ENCODE measurements at places on chromosomes 4 and X. TPM values are rescaled to one million over a fixed set of nuclear protein-coding genes. Genes with fewer than 3 reads are reported as not detected.
A peak's percentile ranks its signal among the peaks of the same experiment; 100 is the strongest.

GRCh38 chr4:55074386-55074785, 51.0 kb downstream of the KDR start:
- H3K27me3 ChIP-seq: peaks cover 17% of the 10 kb centered on the region
- no peak for DNase-seq
- no peak overlapping the region for H3K27ac ChIP-seq
- H3K4me3 ChIP-seq: no peak overlapping the region

DNA sequence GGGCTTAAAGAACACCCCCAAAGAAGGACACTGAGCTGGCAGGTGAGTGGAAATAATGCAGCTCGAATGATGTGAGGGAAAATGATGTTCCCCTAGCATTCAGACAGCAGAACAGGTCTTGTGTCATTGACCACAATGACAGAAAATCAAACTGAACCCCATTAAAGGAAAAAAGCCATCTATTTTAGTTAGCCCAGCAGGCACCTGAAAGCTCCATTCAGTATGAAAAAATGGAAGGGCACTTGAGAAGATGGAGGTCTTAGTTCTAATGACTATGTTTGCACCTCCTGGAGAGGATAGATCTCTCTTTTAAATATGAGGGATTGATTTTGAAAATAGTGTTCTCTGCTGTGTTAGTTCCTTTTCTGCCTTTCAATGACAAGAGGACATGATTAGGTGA, 323.1 kb downstream of the NKX6-1 start:
- no peaks in the 10 kb centered on the region for H3K4me1 ChIP-seq
- no peak for DNase-seq
- H3K36me3 ChIP-seq: no peaks in the 10 kb centered on the region
- no peaks in the 10 kb centered on the region for H3K27me3 ChIP-seq

DNA sequence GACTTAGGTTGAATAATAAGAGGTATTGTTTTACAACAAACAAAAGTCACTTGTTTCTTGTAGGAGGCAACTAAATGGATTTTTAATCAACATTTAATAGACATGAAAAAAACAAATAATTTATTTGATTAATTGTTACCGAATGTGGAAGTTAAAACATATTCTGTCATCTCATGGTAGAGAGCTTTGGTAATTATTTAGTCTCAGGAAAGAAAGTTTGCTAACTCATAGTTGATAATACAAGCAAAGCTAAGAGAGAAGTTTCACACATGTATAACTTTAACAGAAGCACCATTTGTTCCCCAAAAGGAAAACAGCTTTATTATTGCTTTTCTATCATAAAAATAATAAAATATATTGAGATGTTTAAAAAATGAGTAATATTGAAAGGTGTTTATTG, 44.9 kb downstream of the GUCY1A1 start:
- peaks cover 1% of the 10 kb centered on the region for H3K27me3 ChIP-seq
- no peaks in the 10 kb centered on the region for H3K36me3 ChIP-seq
- no peak for DNase-seq
- no peak overlapping the region for H3K4me3 ChIP-seq
- no peak overlapping the region for H3K27ac ChIP-seq
- H3K4me1 ChIP-seq: no peaks in the 10 kb centered on the region

GRCh38 chr4:14165222-14165920, 537.8 kb upstream of the BOD1L1 start:
- no peaks in the 10 kb centered on the region for H3K27me3 ChIP-seq
- H3K36me3 ChIP-seq: no peaks in the 10 kb centered on the region

DNA sequence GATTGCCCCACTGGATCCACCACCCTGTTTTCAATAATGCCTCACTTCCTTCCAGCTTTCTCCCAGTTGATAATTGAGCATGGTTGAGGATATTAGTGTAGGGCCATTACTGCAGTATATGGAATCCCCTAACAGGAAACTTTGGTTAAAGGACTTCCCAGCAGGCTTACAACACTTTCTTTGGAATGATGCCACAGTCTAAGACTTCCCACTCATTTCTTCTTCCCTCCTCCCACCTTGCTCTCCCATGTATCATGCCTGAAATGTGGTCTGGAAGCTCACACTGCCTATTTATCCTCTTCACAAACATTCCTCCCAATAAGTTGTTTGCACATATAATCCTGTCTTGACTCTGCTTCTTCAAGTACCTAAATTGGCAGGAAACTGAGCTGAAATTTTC, 863.3 kb downstream of the CENPC start:
- no peaks in the 10 kb centered on the region for H3K36me3 ChIP-seq
- DNase-seq: no peak
- no peaks in the 10 kb centered on the region for H3K4me1 ChIP-seq

- peaks cover 11% of the 10 kb centered on the region for H3K27me3 ChIP-seq
- no peaks in the 10 kb centered on the region for H3K36me3 ChIP-seq
- H3K4me3 ChIP-seq: no peak overlapping the region
- H3K4me1 ChIP-seq: no peaks in the 10 kb centered on the region
- no peak overlapping the region for H3K27ac ChIP-seq
These were observed 80.5 kb upstream of the LNX1 start for GRCh38 chr4:53671757-53672156.

- H3K27me3 ChIP-seq: no peaks in the 10 kb centered on the region
- no peak overlapping the region for H3K27ac ChIP-seq
- no peak for DNase-seq
- no peak overlapping the region for H3K4me3 ChIP-seq
- H3K36me3 ChIP-seq: no peaks in the 10 kb centered on the region
- no peaks in the 10 kb centered on the region for H3K4me1 ChIP-seq
These were observed 504.4 kb upstream of the FAT1 start for GRCh38 chr4:187227907-187228704.

DNA sequence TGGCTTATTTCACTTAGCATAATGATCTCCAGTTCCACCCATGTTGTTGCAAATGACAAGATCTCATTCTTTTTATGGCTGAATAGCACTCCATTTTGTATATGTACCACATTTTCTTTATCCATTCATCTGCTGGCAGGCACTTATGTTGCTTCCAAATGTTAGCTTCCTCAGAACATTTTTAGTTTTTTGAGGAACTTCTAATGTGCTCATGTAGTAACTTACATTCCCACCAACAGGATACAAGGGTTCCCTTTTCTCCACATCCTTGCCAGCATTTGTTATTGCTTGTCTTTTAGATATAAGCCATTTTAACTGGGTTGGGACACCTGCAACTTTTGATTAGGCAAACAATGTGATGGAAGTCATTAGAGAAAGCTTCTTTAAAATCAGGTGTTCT, 454.2 kb downstream of the NLGN4X start:
- no peaks in the 10 kb centered on the region for H3K36me3 ChIP-seq
- H3K4me3 ChIP-seq: no peak overlapping the region
- no peaks in the 10 kb centered on the region for H3K4me1 ChIP-seq
- no peaks in the 10 kb centered on the region for H3K27me3 ChIP-seq

DNA sequence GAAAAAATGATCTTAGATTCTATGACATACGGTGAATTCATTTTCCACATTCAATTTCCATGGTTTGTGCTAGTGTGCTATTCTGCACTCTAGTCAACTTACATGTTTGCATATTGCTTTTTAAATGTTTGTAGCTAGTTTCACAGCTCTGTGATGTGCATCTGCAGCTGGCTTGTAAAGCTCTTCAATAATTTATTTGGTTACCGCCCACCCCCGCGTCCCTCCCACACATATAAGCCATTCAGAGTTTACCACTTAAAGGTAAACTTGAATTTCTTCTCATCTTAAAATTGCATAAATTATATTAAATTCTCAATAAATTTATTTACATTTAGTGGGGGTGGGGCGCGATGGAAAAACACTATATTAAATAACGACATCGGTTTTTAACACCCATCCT, 291 bp upstream of the NBDY start:
- peak; percentile 7 for DNase-seq
- peak overlapping the region; percentile 94 for H3K27ac ChIP-seq
- no peaks in the 10 kb centered on the region for H3K27me3 ChIP-seq
- peaks cover 22% of the 10 kb centered on the region for H3K4me1 ChIP-seq

DNA sequence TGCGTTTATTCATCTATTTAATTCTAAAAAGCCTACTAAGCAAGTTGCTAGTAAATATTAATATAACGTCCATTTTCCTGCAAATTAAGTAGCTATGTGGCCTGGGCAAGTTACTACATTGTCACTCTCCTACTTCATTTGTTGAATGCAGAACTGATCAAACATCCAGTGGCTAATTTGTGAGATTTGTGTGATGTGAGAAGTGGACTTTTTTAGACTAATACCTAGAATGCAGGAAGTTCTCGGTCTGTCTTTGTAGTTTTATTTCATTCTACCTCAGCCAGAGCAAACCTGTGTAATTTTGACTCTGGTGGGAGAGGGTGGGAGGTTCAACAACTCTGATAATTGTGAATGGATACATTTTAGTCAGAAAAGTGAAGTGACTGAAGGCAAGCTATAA, 840 bp downstream of the GUF1 start:
- peak overlapping the region; percentile 95 for H3K4me3 ChIP-seq
- no peaks in the 10 kb centered on the region for H3K27me3 ChIP-seq
- H3K27ac ChIP-seq: peak overlapping the region; percentile 94
- peaks cover 17% of the 10 kb centered on the region for H3K36me3 ChIP-seq
- H3K4me1 ChIP-seq: peaks cover 37% of the 10 kb centered on the region

DNA sequence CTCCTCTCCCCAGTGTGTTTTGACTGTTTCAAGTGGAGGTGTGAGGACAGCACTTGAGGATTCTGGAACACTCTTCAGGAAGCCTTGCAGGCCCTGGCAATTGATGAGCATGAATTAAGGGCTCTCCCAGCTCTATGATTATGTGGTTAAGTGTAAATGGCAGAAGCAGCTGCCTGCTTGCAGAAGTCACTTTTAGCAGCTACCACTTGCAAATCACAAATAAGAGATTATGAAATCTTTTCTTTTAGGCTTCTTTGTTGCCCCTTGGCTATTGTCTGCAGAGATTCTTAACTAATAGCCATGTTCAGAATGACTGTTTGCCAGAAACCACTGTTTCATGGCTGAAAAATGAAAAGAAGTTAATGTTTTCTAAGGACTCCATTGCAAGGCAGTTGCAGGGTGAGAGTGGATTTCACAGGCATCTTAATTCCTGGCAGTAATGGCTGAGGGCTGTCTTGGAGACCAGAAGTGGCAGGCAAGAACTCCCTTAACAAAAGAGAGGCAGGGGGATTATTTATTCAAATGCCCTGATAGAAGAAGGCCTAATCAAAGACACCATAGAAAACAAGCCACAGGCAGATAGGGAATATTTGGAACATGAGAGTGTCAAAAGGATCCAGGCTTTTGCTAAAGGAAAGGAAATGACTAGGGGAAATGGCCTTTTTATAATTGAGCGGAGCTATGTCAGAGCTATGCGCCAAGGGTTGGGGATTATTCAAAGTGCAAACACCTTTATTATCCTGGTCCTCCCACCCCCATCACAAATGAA, 8.3 kb upstream of the HOPX start:
- no peak overlapping the region for H3K27ac ChIP-seq
- no peaks in the 10 kb centered on the region for H3K4me1 ChIP-seq
- H3K27me3 ChIP-seq: peaks cover 26% of the 10 kb centered on the region
- DNase-seq: no peak
- no peaks in the 10 kb centered on the region for H3K36me3 ChIP-seq

GRCh38 chr4:73631565-73632226, 11.5 kb upstream of the RASSF6 start:
- no peak for DNase-seq
- no peak overlapping the region for H3K27ac ChIP-seq
- H3K4me1 ChIP-seq: no peaks in the 10 kb centered on the region
- peaks cover 9% of the 10 kb centered on the region for H3K27me3 ChIP-seq
- H3K4me3 ChIP-seq: no peak overlapping the region

DNA sequence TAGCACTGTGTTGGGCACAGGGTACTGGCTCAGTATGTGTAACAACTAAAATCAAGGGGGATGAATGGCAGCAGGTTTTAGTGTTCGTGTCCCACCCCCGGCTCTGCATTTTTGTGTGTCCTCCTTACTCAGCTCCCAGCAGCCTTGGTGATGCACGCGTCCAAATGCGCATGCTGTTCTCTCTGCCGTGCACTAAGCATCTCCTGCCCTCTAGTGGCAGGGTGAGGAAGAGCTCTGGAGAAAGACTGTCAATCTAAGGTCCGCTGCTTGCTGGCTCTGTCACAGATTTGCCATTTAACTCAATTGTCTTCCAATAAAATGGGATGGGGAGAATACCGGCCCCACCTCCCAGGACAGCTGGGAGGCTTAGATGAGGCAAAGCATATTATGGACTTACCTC, 61.4 kb downstream of the WFS1 start:
- H3K4me1 ChIP-seq: no peaks in the 10 kb centered on the region
- H3K36me3 ChIP-seq: no peaks in the 10 kb centered on the region
- DNase-seq: peak; percentile 33
- no peak overlapping the region for H3K27ac ChIP-seq
- no peak overlapping the region for H3K4me3 ChIP-seq
- H3K27me3 ChIP-seq: peaks cover 22% of the 10 kb centered on the region

GRCh38 chr4:183241721-183242151, 78.3 kb downstream of the CLDN22 start:
- no peaks in the 10 kb centered on the region for H3K27me3 ChIP-seq
- H3K36me3 ChIP-seq: no peaks in the 10 kb centered on the region
- no peaks in the 10 kb centered on the region for H3K4me1 ChIP-seq
- H3K27ac ChIP-seq: no peak overlapping the region

DNA sequence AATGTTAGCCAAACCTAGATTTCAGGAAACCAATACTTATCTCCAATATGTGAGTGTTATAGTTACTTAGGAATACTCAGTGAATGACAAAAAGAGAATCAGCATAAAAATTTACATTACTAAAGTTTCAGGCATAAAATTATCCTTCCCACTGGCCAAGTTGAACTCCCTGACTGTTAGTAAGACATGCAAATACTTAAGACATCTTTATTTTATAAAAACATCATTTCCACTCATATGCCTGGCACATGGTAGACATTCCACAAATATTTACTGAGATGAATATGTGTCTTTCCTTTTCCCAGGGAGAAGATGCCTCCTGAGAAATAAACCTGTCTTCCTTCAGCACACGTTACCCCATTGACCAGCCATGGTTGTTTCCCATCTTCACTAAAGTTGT, 7.3 kb downstream of the VEGFD start:
- H3K4me3 ChIP-seq: no peak overlapping the region
- H3K4me1 ChIP-seq: no peaks in the 10 kb centered on the region
- no peaks in the 10 kb centered on the region for H3K36me3 ChIP-seq
- H3K27ac ChIP-seq: no peak overlapping the region

- DNase-seq: no peak
- no peak overlapping the region for H3K27ac ChIP-seq
- peaks cover 38% of the 10 kb centered on the region for H3K4me1 ChIP-seq
- no peak overlapping the region for H3K4me3 ChIP-seq
- peaks cover 17% of the 10 kb centered on the region for H3K36me3 ChIP-seq
- H3K27me3 ChIP-seq: no peaks in the 10 kb centered on the region
These were observed 38.6 kb upstream of the MSMO1 start for GRCh38 chr4:165288639-165289422.

The LAS1L gene
- 61.1 TPM for total RNA-seq

The FAM53A gene
- total RNA-seq: 3.0 TPM

The LARP7 gene
- 41.5 TPM for total RNA-seq

The MAGIX gene
- 0.25 TPM for total RNA-seq

The VSIG4 gene
- total RNA-seq: not detected

The TMEM150C gene
- total RNA-seq: not detected

The CDS1 gene
- 0.36 TPM for total RNA-seq

The TASL gene
- 0.79 TPM for total RNA-seq

The IL13RA2 gene
- not detected for total RNA-seq

The CORIN gene
- not detected for total RNA-seq

The USP46 gene
- 1.9 TPM for total RNA-seq
